ENCODE measurements at places on chromosomes 7 and 10.

- DNase-seq = no peak
Observed at GRCh38 chr7:150317748-150318444, 5.3 kb upstream of the LRRC61 start.

DNA sequence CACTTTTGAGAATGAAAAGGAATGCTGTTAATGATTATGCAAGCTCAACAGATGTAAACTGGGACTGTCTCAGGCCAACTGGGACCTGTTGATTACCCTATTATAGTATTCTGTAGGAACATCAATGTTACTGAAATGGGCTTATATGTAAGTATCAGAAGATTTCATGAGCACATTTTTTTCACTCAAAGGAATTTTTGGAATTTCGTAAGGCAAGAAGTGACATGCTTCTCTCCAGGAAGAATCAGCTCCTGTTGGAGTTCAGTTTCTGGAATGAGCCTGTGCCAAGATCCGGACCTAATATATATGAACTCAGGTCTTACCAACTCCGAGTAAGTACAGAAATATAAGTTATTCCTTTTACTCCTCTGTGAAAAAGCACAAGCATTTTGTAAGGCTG is 19.2 kb downstream of the NIPSNAP2 start:
- no peak for DNase-seq

DNA sequence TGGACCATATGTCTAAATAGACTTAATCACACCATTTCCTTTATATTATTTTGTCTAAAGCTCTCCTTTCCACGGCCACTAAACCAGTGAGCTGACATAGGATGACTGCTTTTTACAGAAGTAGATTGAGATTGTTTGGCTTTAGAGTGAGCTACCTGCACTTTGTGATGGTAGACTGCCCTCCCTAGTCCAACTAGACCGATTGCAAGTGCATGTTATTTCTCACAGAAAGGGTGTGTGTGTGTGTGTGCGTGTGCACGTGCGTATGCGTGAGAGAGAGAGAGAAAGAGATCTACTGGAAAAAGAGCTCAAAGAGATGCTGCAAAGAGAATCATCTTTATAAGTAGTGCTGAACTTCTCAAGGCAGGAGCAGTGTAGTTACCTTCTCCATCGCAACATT is 60.7 kb downstream of the VCL start:
- DNase-seq = no peak

DNA sequence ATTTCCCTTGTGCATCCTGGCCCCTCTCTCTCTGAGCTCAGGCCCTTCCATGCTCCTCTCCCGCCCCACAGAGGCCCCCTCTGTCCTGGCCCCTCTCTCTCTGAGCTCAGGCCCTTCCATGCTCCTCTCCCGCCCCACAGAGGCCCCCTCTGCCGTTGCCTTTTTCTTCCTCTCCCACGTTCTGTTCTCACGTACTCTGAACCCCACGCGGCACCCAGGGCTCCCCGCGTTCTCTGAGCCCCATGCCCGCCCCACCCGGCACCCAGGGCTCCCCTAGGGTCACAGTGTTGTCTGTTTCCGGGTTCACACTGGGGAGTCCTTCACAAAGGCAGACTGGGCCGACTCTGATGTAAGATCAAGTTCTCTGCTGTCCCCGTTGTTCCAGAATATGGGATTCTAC is 336.8 kb downstream of the DNAJB6 start:
- no peak for DNase-seq

DNA sequence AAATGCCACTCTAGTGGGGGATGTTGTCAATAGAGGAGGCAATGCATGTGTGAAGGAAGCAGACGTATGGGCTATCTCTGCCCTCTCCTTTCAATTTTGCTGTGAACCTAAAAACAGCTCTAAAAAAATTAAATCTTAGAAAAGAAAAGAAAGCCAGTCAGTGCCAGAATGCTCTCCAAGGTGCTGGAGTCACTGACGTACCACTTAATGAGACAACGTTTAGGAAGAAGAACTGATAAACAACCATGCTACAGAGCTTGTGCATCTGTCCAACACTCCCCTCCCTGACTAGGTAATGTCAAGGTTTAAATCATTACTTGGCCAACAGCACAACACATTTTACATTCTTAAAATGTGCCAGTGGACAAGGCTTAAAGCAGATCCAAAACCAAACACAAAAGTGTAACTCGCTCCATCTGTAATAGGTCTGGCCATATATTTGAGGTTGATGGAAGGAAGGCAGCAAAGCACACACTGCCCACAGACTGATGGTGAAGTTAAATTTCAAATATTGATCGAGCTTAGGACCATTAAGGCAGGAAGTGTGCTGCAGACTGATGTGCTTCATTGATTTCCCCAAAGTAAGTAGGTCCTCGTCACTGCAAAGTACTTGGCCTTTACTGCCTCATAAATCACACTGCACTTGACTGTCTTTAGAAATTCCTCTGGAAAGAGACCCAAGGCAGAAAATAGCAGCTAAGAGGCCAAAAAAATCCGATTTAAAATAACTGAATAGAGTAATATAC is 15.5 kb downstream of the ARMH3 start:
- DNase-seq = no peak

- no peak for DNase-seq
Observed at GRCh38 chr10:126646110-126646509, 24.4 kb downstream of the C10orf90 start.

DNA sequence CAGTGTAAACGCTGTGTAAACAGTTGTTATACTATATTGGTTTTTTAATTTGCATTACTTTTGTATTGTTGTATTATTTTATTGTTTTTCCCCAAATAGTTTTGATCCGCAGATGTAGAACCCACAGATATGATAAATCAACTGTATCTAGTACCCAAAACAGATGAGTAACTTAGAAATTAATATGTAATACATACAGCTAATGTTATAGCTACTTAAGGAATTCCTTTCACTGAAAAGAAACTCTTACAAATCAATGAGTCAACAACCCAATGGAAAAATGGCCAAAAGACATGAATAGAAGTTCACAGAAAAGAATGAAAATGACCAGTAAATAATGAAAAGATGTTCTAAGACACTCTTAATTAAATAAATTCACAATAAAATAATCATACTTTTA is 32.3 kb upstream of the ARL4A start:
- DNase-seq = no peak

DNA sequence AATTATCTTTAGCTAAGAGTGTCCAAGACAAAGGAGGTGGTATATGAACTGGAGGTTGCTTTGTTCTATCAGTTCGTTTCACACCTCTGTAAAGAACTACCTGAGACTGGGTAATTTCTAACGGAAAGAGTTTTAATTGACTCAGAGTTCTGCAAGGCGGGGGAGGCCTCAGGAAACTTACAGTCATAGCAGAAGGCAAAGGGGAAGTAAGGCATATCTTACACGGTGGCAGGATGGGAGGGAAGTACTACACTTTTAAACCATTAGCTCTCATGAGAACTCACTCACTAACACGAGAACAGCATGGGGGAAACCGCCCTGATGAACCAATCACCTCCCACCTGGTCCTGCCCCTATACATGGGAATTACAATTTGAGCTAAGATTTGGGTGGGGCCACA is 1202.3 kb upstream of the LRRTM3 start:
- DNase-seq = no peak

DNA sequence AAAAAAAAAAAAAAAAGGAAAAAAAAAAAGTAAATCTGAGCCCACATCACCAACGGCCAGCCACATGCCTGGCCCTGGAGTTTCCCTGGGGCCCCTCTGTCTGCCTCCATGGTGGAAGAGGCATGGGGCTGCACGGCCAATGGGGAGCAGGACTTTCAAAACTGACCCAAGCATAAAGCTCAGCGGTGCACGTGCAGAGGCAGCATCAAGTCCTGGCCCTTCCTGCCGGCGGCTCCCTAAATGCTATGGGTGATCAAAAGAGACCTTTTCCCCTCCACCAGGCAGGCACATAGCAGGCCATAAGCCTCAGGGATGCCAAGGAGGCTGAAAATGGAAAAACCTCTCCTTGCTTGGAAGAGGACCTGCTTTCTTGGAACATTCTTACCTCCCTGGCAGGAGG is 94.3 kb downstream of the OAT start:
- DNase-seq = no peak

DNA sequence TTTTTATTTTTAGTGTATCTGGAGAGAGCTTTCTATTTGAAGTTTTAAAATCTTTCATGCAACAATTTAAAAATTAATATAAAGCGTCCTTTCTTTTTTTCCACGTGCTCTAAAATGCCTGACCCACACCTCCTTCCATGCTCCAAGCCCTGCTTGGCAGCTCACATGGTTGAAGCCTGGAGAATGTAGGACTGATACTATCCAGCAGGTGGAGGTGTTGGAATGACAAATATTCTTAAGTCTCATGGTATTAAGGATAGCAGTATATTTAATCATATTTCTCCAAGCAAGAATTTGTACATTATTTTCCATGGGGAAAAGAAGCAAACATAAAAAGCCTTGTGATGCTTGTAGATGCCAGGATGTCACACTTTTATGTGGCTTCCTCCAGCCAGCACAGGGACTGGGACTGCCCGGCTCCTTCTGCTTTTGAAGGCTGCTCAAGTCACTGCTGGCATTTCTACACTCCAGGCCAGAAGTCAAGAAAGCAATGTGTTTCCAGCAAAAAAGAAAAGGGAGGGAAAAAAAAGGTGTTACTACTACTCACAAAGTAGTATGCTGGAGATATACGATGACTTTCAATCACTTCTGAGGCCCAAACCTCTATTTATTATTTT is 49.7 kb downstream of the BZW2 start:
- no peak for DNase-seq

- DNase-seq = peak; percentile 79
Observed at GRCh38 chr10:67884842-67885670, 600 bp downstream of the SIRT1 start.

- peak; percentile 16 for DNase-seq
Observed at GRCh38 chr7:155979994-155980393, 167.7 kb upstream of the SHH start.

GRCh38 chr10:74040200-74041126 is 42.5 kb downstream of the VCL start:
- DNase-seq = no peak

GRCh38 chr10:44968091-44968490 is 8.5 kb downstream of the RASSF4 start:
- DNase-seq = no peak

- no peak for DNase-seq
Observed at GRCh38 chr7:126720232-126720631, 532.5 kb downstream of the GRM8 start.

GRCh38 chr10:86109421-86109820 is 257.2 kb downstream of the GRID1 start:
- no peak for DNase-seq

DNA sequence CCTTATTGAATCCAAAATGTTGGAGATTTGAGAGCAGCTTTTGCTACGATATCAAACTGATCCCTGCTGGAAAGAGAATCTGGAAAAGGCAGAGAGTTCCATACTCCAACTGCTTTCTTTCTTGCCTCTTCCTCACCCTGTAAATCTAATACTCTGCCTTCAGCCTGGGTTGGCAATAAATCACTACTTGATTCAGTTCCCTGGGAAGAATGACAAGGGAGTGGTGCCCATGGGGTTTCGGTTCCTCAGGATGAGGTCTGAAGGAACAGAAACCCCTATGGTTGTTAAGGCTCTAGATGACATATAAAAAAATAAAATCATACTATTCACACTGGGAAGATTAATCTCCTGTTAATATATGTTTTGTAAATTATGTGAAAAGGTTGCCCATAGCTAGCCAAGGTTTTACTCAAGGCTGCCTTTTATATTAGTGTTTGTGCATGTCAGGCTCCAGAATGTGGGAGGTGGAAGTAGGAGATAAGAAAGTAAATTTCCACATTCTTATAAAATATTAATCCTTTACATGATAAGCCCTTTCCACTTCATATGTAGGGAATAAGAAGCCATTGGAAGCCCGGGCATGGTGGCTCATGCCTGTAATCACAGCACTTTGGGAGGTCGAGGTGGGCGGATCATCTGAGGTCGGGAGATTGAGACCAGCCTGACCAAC is 106.2 kb upstream of the CACNA2D1 start:
- DNase-seq = no peak

DNA sequence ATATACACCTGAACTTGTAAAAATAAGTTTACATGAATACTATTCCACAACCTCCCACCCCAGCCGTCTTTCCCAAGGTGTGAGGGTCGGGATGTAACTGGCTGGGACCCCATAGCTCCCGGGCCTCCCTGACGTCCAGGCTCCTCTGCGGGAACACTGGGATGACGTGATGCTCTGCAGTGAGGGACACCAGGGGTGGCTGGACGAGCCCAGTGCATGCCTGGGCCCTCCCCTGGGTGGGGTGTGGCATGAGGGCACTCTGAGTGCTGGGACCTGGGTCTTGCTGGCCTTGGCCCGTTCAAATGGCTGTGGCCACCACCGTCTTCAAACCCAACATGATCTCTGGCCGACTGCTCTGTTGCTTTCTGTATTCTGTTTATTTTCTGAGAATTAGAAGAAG is 182.4 kb downstream of the DNAJB6 start:
- no peak for DNase-seq

- no peak for DNase-seq
Observed at GRCh38 chr7:69826283-69826682, 228.0 kb downstream of the AUTS2 start.

GRCh38 chr10:12042409-12042796 is 206 bp downstream of the UPF2 start:
- no peak for DNase-seq

GRCh38 chr10:128629111-128630096 is 503.2 kb upstream of the MKI67 start:
- DNase-seq = peak; percentile 32

GRCh38 chr10:8691498-8692017 is 637.1 kb downstream of the GATA3 start:
- DNase-seq = no peak

DNA sequence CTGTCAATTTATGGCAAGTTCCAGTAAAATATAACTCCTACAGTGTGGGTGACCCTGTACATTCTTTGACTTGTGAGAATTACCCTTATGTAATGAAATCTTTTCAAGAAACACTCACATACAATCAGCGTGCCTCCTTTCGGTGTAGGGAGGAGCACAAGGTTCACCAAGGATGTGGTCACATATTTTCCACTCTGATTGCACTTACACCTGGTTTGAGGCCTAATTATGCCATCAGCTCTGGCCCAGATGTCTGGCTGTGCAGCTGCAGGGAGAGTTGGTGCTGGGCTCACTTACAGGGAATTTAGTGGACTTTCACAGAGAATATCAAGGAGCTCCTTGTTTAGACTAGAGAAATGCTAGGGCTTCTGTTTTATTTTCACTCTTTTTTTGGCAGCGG is 146.0 kb upstream of the STEAP4 start:
- DNase-seq = no peak

- no peak for DNase-seq
Observed at GRCh38 chr7:47634273-47634672, 52.4 kb upstream of the TNS3 start.

DNA sequence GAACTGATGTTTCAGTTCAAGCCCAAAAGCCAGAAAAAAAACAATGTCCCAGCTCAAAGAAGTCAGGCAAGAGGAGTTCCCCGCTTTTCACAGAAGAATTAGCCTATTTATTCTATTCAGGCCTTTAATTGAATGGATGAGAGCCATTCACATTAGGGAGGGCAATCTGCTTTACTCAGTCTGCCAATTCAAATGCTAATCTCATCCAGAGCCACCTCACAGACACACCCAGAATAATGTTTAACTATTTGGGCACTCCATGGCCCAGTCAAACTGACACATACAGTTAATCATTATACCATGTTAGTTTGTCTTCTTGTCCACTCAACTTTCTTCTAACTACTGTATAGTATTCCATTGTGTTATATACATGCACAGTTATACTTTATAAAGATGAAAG is 2.6 kb upstream of the NPSR1 start:
- DNase-seq = no peak
